Sciatic nerve (tissue), 2 donors: ENCODE measurements at places on chromosomes 13 and 19.

DNA sequence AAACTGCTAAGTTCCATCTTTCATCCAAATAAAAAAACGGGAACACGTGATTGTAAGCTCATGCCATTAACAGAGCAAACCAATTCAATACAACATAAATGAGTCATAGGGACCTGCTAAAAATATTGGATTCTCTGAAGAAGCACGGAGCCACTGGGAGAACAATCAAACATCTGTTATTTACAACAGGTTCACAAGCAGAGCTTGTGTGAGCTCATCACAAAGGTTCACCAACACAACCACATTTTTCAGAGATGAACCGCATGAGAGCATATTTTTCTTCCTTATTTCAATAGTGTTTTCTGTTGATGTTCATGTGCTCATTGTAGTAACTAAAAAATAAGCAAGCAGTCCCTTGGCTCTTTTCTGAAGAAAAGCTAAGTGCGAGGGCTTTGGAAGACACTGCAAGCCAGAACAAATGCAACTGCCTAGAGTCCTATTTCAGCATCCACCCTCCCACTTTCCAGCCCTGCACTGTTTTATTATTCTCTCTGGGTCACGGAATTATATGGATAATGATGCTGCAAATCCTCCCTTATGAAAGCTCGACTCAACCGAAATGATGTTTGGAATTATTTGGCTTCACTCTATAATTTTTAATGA lies 545.8 kb downstream of the LIG4 start:
- DNase-seq: no peak

GRCh38 chr13:113803409-113804016 lies 44.5 kb downstream of the TMEM255B start:
- peak; percentile 56 for DNase-seq

DNA sequence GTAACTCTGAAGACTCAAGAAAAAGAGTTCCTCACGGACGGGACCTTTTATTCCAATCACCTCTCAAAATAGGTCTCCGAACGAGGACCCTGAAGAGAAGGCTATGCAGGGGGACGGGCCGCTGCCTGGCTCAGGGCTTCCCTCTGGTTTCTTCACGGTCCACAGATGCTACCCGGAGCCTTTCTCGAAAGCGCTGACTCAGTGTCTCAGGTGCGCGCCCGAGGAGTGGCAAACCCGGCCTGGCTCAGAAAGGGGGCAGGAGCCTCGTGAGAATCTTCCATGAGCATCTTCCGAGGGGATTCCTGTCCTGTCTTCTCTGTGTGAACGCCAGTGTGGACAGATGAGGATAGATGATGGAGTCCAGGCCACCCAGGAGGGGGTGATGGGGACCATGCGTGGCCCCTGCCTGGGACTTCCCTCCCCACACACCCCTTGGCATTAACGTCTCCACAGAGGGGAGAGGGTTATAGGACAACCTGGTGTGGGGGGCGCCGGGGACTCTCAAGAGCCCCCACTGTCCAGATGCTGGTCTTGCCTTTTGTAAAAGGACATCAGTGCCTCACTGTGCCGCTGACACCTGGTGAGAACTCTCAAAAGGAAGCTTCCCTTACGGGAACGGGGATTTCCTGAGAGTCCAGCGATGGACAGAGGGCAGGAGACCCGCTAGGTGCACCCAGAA lies 16.5 kb downstream of the LSM4 start:
- DNase-seq: no peak

- DNase-seq: no peak
Measured at GRCh38 chr13:43328907-43329306, 305.5 kb downstream of the DNAJC15 start.

GRCh38 chr13:102776271-102776670 lies 2.7 kb upstream of the TEX30 start:
- no peak for DNase-seq

DNA sequence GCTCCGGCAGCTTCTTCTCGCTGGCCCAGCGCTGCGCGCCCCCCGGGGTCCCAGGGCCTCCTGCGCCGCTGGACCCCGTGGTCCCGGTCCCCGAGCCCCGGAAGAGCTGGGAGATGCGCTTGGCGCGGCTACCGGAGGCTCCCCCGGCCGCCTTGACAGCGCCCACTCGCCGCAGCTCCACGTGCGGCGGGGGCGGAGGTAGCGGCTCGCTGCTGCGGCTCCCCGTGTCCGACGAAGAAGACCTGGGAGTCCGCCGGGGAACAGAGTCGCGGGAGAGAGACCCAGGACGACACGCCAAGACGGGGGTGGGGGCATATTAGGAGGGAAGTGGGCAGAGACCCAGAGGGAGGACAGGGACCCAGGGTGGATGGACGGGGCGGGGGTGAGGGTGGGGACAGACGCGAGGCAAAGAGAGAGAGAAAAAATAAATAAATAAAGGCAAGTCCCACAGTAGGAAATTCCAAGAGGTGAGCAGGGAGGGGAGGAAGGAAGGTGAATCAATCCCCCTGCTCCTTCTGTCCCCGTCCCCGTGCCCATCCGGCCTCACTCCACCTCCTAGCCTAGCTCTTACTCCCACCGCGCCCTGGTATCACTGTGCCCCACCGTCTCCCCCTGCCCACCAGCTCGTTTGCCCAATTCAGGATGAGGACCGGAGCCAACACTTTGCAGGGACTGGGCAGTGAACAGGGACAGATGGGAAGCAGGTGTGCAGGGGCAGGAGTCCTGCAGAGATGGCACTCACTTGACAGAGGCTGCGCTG lies 826 bp downstream of the RASIP1 start:
- DNase-seq: no peak

DNA sequence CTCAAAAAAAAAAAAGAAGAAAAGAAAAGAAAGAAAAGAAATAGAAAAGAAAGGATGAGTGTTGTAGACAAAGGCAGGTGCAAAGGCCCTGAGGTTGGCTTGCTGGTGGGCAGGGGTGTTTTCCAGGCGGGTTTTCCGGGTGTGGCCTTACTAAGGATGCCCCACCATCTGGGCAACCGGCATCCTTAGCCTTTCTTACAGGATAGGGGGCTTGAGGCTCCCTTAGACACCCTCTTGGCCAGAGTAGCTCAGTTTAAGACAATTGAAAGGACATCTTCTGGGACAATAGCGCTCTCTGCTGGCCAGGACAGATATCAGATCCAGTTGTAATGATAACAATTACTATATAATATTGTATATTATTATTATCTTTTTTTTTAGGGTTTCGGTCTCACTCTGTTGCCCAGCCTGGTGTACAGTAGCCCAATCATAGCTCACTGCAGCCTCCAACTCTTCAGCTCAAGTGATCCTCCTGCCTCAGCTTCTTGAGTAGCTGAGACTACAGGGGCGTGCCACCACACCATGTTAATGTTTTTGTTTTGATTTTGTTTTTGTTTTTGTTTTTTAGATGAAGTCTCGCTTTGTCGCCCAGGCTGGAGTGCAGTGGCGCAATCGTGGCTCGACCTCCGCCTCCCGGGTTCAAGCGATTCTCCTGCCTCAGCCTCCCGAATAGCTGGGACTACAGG lies 1.4 kb upstream of the QTRT1 start:
- DNase-seq: peak; percentile 73

DNA sequence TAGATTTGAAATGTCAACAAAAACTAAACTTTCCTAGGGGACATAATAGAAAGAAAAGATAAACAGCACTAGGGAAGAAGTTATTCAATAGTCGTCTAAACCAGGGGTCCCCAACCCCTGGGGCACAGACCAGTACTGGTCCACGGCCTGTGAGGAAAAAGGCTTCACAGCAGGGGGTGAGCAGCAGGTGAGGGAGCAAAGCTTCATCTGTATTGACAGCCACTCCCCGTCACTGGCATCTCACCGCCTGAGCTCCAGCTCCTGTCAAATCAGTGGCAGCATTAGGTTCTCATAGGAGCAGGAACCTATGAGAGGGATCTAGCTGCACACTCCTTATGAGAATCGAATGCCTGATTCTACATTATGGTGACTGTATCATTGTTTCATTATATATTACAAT lies 382.7 kb downstream of the MYO16 start:
- DNase-seq: no peak

GRCh38 chr13:99698010-99698815 lies 196.9 kb downstream of the TM9SF2 start:
- DNase-seq: no peak

DNA sequence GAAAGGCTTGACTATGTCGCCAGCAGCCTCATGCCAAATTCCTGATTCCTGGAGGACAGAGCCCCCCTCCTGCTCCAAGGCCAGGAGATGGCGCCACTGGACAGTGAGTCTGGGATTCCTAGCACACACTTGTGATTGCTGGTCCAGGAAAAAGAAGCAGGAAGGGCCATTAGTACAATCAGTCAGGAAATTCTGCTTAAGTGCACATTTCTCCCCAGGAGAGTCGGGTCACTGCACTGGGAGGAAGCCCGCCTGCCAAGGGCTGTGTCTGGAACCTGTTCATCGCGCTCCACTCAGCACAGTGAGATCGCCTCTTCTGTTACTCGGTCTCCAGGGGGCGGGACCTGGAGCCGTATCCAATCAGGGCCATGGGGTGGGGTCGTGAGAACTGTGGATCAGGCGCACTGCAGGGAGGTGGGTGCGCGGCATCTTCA lies 65.1 kb downstream of the ZNF823 start:
- peak; percentile 75 for DNase-seq
